Fibroblast of pulmonary artery (primary cell): ENCODE measurements at places on chromosomes 13 and 19.

DNA sequence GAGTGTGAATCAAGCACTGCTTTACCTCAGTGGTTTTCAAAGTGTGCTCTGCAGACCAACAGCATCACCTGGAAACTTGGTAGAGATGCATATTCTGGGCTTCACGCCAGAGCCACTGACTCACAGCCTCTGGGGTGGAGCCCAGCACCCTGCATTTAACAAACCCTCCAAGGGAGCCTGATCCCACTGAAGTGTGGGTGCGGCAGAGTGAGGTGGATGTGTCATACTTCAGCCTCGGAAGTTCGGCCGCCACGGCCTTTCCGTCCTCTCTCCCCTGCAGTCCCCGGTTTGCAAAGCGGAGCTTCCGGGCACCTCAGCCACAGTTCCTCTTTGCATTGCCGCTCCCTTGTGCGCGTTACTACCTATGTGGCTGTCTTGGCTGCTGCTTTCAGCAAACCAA is 33.3 kb upstream of the MICU2 start:
- peak; percentile 22 for DNase-seq

GRCh38 chr19:40466219-40466984 is 399 bp upstream of the SPTBN4 start:
- DNase-seq, result no peak

- DNase-seq, result no peak
Measured at GRCh38 chr13:94087100-94087499, 392.4 kb downstream of the DCT start.

GRCh38 chr13:39407786-39408185 is 195.2 kb downstream of the LHFPL6 start:
- DNase-seq, result no peak

GRCh38 chr19:3849092-3849491 is 19.7 kb downstream of the ZFR2 start:
- DNase-seq, result peak; percentile 16

- no peak for DNase-seq
Measured at GRCh38 chr13:112063807-112064206, 3.1 kb upstream of the SOX1 start.

GRCh38 chr13:31110617-31111016 is 51.1 kb downstream of the HSPH1 start:
- DNase-seq, result no peak

DNA sequence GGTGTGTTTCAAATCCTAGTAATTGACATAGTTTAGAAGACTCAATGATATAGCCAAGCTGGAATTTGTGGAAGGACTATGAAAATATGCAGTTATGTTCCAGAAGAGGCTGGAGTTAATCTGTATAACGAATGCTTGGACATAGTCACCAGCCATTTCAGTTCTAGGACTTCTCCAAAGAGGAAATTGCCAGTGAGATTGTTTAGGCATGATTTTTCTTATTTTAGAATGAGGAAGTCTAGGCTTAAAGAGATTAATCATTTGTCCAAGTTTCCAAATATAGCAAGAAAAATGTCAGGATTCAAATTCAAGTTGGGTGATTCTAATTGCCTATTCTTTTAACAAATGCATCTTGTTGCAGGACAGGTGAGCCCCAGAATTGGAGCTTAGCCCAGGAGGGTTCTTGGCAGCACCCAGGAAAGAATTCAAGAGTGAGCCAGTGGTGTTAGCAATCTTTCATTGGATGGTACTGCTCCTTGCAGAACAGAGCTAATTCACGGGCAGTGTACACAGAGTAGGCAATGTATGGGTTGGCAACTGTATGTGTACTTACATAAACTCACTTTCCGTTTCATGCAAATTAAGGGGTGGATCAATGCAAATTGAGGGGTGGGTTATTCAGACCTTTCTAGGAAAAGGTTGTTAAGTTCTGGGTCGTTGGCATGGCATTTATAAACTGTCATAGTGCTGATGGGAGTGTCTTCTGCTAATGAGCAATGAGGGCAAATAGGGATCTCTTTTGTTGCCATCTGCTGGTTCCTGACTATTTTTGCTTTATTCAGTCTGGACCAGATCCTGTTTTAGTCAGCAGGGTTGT is 763.1 kb upstream of the SLITRK1 start:
- DNase-seq, result peak; percentile 37

GRCh38 chr13:44302940-44303575 is 70.6 kb upstream of the SERP2 start:
- peak; percentile 66 for DNase-seq

DNA sequence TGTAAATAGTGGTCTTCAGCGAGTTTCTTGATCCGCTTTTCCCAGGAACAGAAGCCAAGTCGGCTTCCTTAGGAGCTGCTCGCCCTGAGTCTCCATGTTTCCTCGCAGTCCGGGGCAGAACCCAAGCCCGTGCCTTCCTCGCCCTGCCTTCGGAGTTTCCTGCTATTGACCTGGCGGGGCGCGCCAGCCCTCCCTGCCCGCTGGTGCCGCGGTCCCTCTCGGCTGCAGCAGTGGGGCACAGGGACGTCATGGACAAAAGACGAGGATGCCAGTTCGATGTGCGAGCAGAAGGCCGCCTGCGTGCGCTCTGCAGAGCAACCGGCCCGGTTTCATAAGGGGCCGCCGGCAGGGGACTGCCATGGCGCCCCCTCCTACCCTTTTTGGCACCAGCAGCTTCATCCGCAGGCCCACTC is 156.6 kb downstream of the TM9SF2 start:
- DNase-seq, result peak; percentile 28

DNA sequence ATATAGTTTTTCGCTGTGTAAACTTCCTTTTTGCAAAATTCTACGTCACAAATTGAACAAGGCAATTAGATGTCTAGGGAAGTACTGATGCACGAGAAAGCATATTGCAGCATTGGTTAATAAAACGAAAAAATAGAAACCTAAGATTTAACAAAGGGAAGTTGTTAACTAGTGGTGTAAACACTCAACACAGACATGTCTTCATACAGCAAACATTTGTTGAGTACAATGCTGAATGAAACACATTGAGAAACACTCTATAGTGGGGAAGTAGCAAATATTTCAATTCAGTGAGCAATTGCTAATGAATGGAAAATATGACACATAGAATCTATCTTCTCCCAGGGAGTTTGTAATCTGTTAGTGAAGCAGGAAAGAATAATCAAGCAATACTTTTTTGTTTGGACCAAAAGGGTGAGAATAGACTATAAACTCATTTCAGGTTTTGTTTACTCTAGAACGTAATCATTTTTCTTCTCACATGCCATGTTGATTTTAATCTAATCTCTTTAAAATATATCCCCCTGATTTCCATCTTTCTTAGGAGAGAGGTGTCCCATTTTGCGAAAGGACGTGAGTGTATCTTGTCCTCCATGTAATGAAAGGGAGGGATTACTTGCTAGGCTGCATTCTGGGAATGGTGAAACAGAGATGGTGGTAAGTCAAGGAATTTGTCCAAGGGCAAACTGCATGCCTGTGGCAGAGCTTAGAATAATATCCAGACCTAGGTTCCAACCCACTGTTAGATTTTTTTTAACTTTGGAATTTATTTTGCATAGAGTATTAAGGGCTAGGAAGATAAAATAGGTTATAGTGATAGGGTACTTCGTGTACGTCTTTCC is 1.7 kb upstream of the ANKRD10 start:
- peak; percentile 73 for DNase-seq

DNA sequence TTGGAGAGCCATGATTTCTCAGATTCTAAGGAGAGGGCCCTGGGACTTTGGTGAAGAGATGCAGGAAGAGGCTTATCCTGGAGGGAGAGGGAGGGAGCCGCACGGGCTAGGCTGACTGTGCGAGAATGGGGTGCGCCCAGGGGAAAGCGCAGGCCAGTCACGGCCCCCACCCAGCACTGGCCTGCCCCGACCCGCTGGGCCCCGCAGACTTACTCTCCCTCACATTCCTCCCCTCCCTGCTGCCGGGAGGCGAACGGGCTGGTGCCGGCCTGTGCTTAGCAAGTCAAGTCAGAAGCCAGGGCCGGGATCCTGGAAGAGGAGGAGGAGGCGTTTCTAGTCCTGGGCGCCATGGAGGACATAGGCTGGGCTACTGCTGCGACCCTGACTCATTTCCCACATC is 120.0 kb downstream of the CRYL1 start:
- DNase-seq, result no peak

- DNase-seq, result peak; percentile 90
Measured at GRCh38 chr19:17766543-17767131, 15.4 kb downstream of the FCHO1 start.

GRCh38 chr13:50720861-50721671 is 122.4 kb downstream of the DLEU7 start:
- DNase-seq, result no peak

DNA sequence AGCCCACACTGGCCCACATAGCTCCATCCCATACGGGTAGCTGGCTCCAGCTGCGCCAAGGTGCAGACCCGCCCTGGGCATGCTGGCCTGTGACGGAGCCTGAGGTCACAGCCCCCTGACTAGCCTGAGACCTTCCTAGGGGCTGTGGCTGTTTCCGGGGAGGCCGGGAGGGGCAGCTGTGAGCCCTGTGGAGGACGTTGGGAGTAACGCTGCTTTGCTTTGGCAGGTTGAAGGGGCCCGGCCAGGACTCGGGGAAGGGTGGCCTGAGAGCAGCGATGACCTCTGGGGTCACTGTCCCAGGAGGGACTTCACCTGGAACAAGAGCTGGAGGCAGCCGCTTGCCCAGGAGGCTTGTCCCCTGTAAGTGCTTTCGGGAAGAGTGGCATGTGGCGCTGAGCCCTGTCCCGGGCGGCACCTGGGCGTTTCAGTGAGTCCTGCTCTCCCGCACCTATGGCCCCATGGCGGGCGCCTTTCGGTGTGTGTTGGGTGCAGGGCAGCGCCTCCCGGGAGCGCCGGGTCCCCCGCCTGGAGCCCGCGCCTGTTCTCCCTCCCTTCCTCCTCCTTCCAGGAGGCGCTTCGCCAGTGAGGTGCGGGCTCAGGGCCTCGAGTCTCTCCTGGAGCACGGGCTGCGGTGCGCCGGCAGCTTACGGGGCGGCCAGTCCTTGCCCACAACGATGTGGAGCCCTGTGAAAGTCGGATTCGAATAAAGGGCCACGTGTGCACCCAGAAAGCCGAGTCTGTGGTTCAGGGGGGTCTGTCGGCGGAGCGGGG is 1.1 kb upstream of the FAM174C start:
- DNase-seq, result no peak

DNA sequence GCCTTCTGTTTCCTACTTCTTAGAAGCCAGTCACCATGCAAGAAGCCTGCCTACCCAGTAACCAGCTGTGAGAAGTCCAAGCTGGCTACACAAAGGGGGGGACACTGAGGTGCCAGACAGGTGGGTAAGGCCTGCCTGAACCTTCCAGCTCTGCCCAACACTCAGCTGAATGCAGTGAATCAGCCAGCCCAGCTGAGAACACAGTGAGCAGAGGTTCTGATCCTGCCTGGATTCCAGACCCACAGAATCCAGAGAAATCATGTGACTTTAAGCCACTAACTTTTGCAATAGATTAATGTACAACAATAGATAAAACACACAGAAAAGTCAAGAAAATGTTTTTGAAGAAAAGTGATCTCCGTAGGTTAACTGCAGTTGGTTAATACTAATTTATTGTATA is 151.7 kb downstream of the EFNB2 start:
- no peak for DNase-seq

- no peak for DNase-seq
Measured at GRCh38 chr13:29193083-29193482, 372.9 kb downstream of the MTUS2 start.

GRCh38 chr19:28290963-28291657 is 921.8 kb downstream of the UQCRFS1 start:
- DNase-seq, result no peak

DNA sequence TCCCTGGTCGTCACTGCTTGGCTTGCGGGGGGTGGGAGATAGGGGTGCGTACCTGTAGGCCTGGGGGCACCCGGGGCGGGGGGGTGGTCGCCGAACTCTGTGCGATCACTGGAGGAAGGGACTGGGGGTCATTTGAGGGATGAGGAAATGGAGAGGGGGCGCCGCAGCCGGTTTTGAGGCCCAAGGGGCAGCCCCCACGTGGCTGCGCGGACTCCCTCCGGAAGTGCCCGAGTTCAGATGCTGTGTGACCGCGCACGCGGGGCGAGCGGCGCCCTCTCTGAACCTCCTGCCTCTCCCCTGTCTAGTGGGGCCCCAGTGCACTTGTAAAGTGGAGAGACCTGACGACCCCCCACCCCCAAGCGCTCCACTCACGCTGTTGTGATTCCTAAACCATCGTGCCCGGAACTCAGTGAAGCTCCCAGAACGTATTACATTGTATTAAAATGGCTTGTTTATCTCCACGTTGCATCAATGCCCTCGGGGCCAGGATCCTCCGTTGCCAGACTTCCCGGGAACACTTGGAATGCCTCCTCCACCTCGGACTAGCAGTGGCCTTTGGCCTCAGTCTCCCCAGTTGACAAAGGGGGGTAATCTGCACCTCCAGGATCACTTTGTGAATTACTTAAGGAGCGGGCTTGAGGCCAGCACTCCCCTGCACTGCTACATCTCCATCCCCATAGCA is 3.0 kb upstream of the NANOS3 start:
- DNase-seq, result no peak

GRCh38 chr13:68190818-68191217 is 960.7 kb upstream of the PCDH9 start:
- DNase-seq, result peak; percentile 7

- DNase-seq, result no peak
Measured at GRCh38 chr13:99556867-99557443, 55.7 kb downstream of the TM9SF2 start.
